ENCODE measurements at places on chromosomes 11 and 22.

GRCh38 chr11:68677432-68677831, 6.9 kb upstream of the GAL start:
- no peak for DNase-seq

- no peak for DNase-seq
Measured at GRCh38 chr11:39385911-39386310, 2073.5 kb downstream of the LRRC4C start.

DNA sequence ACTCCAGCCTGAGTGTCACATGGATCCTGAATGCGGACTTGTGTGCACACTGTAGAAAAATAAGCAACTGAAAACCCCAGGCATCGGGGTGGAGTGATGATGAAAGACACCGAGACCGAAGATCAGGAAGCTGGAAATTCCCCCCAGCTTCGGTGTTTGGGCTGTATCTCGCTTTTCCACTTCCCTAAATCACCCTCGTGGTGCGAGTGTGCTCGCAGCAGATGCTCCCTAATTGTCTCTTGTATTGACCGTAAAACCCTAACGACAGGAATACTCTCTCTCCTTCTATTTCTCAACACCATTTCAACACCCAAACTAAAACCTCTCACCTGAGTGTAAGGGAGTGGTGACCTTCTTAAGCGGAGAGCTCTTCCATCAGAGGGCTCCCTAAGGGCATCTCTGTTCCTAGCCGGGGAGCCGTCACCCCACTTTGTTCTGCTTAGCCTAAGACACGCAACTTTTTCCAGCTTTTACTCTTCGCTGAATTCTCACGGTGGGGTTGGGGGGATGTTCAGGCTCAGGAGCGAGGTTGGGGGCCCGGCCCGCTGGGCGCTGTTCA, 635 bp upstream of the GRK3 start:
- DNase-seq, result peak; percentile 78

GRCh38 chr11:44372989-44373388, 63.0 kb upstream of the ALX4 start:
- DNase-seq, result no peak

DNA sequence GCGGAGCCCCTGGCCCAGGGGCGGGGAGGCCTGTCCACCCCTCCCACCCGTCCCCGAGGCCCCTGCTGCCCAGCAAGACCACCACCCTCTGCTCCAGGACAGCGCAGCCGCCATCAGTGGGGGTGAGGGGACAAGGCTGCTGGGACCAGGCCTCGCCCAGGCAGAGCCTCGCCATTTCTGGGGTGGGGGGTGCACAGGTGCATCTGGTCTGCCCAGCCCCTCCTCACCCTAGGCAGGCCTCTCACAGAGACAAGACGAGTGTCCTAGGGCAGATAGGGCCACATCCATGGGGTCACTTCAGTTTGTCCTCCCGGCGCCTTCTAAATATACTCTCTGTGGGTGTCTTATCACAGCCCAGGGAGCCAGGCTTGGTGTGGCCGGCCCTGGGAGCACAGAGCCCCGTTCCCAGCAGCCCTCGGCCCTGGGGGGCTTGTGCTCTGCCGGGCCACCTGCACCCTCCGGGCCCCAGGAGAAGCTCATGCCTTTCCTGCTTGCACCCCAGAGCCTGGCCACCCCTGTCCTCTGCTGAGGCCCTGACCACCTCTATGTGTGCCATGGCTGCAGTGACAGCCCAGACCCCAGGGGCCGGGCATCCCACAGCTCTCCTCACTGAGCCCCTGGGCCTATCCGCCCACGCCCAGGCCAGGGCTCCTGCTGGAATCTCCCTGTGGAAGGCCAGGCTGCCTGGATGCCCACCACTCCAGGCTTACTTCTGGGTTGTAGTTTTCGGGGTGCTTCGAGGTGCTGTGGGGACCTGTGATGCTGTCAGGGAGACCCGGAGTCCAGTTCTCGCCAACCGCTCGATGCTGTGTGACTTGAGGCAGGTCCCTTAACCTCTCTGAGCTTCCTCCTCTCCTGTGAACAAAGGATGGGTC, 70.8 kb downstream of the KCNQ1 start:
- DNase-seq, result no peak

DNA sequence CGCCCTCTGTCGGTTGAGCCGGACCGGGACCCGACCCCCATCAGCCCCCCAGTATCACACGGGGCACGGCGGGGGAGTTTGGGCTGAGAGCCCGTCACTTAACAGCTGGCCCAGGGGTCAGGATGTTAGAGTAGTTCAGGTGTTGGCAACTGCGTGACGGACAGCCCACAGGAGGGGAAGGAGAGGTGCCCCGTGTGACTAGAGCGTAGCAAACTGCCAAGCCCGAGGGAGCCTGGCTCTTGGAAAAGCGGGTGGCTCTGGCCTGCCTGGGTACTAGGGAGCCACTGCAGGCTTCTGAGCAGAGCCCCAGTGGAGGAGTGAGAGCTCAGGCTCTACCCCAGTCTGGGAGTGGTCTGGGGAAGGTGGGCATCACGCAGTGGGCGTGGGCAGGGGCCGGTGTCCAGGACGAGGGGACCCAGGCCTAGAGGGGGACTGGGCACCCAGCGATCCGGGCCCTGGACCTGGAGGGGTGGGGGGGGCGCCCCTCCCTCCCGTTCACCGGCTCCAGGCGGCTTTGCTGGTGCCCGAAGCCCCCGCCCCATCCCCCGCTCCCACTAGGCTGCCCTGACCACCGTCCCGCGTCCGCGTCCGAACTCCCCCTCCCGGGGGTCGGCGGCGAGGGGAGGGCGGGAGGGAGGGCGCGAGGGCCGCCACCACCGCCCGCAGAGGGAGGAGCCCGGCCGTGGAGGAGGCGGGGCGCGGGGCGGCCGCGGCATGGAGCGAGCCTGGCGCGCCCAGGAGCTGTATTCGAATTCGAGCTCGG, 24.4 kb downstream of the SHANK3 start:
- no peak for DNase-seq

DNA sequence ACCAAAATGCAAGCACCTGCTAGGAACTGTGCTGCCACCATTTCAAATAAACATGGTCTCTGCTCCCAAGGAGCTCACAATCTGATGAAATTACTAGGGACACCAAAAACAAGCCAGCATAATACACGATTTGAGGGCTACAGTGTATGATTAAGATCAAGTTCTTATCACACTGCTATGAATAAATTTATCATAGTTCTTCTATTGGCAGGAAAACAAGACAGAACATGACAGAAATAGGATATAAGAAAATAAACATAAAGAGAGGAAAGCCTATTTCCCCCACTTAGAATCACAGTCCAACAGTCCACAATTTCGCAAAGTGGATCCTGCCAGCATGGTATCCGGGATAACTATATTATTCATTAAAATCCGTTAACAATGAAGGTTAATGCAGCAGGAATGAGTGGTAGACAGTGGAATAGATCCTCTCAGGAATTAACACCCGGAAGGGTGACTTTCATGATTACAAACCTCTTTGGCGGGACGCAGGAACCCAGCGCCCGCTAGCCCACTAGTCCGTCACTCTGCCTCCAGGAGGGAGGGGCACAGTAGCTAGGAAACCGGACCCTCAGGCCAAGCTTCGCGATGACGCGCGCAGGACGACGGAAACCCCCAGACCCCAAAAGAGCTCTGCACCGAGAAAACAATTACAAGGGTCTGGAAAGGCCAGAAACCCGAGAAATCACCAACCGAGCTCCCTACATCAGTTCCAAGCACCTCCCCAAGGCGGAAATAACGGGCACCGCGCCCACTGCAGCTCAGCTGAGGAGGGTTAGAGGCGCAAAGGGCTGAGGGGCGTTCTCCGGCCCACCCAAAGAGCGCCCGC, 607 bp downstream of the CCDC82 start:
- no peak for DNase-seq

GRCh38 chr11:97856666-97857065, 1164.1 kb upstream of the CNTN5 start:
- no peak for DNase-seq

Measured in naive B cell (primary cell).